Mesothelial cell of epicardium (in vitro differentiated cells): ENCODE measurements at places on chromosomes 1 and 21.

GRCh38 chr1:92219028-92219427 is 1.3 kb downstream of the C1orf146 start:
- no peak for DNase-seq

DNA sequence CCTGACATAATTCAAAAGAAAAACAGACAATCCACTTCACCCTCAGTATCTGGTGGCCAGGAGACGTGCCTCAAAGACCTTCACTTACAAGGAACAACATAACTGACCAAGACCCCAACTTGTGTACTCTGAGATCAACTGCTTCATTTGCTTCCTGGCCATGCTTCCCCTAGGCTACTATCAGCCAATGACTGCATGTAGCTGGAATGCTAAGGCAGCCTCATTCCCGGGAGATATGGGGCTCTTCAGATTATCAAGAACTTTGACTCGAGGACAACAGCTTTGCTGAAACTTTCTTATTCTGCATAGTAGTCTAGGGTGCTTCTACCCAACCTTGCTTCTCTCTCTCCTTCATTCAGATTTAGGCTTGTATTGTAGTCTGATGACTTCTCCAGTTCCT is 11.7 kb upstream of the UCK2 start:
- DNase-seq = no peak

DNA sequence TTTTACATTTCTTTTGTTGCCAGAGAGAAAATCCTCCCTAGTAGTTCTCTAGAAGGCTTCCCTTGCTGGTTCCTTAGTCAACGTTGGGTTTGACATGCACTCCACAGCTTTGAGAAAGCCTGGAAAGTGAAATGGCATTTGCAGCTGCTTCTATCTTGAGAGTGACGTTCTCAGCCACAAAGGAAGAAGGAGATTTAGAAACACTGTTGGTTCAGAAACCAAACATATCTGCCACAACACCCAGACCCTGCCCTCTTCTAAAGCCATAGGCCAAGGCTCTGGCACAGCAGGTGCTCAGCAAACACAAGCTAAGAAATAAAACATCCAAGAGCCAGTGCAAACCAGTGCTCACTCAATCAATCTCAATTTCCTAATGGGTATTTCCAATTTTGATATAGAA is 121.4 kb downstream of the CCDC185 start:
- no peak for DNase-seq

DNA sequence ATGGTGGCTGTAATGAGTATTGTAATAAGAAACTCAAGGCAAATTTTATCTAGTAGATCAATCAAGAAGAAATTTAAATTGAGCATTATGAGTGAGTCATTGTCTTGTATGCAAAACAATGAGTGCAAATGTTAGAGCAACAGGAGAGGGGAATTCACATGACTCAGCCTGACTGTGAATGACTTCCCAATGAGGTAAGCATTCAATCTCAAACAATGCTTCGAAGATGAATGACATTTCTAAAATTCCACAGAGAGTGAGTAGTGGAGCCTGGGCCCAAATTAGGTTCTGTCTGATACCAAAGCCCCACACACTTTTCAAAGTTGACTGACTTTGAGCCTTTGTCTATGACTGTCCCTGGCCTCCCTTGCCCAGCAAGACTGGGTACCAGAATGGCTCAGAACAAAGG is 738.0 kb downstream of the PTPRU start:
- DNase-seq = no peak

DNA sequence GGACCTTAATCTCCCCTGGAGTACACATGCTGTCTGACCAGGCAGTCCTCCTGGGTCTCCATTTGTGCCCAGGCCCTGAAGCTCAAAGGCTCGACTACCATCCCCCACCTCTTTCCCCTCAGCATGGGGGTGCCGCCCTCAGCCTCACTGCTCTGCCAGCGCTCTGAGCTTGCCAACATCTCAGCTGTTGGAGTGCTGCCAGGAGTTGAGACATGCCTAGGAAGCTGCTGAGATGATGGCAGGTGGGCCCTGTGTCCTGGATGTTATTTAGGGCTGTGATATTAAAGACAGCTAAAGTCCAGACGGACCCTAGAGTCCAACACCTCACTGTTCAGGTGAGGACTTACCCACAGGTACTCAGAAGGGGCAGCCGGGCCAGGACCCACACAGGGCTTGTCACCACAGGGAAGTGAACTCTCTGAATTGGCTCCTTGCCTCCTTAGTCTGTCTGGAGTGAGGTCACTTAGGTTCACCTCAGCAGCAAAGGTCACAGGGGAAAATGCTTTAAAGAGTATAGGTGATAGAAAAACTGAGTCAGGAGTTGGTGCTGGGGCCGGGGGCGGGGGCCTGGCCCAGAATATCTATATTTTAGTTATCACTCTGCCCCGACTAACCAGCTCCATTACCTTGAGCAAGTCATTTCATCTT is 19.7 kb upstream of the KCNC4 start:
- DNase-seq = no peak

GRCh38 chr1:34360574-34360973 is 183.9 kb downstream of the C1orf94 start:
- no peak for DNase-seq

- DNase-seq = no peak
Measured at GRCh38 chr1:78731674-78732073, 82.0 kb downstream of the IFI44 start.

- DNase-seq = no peak
Measured at GRCh38 chr1:239586128-239586527, 199.8 kb downstream of the CHRM3 start.

DNA sequence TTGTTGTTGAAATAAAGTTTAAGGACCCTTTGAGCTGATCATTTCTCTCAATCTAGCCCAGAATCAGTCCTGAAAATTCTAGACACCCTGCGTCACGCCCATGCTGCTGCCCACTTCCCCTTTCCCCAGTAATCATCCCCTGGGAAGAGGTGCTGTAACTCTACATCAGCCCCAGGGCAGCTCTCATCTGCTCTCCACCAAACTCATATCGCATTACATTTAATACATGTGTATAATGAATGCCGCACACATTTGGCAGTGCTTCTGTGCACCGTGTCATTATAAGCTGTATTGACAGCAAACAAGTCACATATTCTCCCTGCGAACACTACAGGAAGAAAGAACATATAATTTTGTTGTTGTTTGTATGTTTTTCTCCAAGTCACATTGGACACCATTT is 539.7 kb upstream of the DAB1 start:
- no peak for DNase-seq

- no peak for DNase-seq
Measured at GRCh38 chr1:88825721-88826120, 65.6 kb downstream of the GTF2B start.

DNA sequence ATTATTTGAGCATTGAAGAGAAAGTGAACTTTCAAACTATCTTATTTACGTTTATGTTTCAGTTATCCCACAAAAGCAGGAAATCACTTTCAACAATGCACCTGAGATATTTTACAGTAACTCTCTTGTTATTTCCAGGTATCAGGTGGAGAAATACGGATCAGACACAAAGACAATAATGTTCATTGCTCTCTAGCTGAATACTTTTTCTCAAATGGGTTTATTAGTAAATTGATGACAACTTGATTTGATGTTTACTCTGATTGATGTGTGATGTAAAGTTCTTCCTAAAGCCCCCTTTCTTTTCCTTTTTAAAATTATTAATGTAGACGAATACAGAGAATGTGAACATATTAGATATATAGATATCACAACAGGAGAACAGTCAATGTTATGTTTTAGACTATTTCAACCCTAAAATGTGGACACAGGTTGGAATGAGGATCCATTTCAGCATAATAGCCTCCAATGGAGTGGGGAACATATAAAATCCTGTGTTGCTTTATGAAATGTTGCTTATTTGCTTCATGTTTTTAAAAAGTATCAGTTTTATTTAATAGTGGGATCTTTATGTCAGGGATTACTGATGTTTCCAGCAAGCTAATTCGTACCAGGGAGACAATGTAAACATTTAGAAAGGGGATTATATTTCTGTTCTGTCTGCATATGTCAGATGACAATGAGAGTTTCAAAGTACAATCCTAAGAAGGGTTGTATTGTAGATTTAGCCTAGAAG is 1522.3 kb upstream of the TPTE start:
- DNase-seq = no peak

DNA sequence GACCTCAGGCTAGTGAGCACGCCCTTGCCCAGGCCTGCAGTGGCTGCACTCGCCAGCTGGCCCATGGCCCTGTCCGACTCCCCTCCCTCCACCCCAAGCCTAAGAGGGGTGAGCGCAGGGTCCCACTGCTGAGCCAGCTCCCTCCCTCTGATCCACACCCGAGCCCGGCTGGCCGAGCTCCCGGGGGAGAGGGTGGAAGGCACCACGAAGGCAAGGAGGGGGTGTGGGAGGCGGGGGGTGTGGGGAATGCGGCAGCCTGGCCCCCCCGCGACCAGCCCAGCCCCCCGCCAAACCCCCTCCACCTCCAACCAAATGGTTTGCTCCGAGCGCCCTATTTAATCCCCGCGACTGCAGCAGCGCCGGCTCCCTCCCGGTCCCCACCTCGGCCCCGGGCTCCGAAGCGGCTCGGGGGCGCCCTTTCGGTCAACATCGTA is at the start of gene CADM3:
TSS of gene CADM3 (plus strand) at position 362 of the 434 bp plus-strand sequence. CDS start 151 bp downstream, outside the sequence.
- no peak for DNase-seq
